Germinal center (tissue), 1 donor: ENCODE measurements at places on chromosomes 7 and 10.

- no peak for DNase-seq
Measured at GRCh38 chr10:5557040-5557721, 32.4 kb downstream of the CALML3 start.

DNA sequence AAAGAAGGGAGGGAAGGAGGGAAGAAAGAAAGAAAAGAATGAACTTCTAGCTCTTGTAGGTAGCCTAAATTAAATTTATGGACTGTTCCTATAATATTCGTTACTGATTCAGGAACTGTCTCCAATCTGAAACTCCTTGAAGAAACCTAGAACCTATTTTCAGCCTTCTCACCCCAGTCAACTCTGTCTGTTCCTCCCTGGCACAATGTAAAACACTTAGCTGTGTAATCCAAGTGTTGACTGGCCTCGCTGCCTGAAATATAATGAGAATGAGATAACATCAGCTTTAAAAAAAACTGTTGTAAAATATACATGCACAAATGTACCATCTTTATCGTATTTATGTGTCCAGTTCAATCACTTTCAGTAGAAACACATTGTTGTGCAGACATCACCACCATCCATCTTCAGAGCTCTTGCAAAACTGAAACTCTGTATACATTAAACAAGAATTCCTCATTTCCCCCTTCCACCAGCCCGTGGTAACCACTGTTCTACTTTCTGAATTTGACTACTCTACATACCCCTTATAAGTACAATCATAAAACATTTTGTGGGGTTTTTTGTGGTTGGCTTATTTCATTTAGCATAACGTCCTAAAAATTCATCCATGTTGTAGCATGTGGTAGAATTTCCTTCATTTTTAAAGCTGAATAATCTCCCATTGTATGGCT is 6.3 kb upstream of the C7orf33 start:
- DNase-seq: no peak

DNA sequence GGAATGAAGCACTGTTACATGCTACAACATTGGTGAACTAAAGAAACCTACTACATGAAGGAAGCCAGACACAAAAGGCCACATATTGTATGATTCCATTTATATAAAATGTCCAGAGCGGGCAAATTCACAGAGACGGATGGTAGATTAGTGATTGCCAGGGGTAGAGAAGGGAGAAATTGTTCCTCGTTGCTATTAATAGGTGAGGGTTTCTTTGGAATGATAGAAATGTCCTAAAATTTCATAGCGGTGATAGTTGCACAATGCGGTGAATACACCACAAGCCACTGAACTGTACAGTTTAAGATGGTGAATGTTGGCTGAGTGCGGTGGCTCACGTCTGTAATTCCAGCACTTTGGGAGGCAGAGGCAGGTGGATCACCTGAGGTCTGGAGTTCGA is 29.0 kb downstream of the DENND2A start:
- no peak for DNase-seq

- no peak for DNase-seq
Measured at GRCh38 chr10:73971636-73972354, 26.1 kb upstream of the VCL start.

GRCh38 chr7:38938001-38938485 is 29.1 kb upstream of the VPS41 start:
- no peak for DNase-seq

GRCh38 chr10:125838802-125839575 is 15.6 kb downstream of the BCCIP start:
- DNase-seq: no peak

GRCh38 chr7:103821092-103821491 is 168.4 kb downstream of the RELN start:
- no peak for DNase-seq

DNA sequence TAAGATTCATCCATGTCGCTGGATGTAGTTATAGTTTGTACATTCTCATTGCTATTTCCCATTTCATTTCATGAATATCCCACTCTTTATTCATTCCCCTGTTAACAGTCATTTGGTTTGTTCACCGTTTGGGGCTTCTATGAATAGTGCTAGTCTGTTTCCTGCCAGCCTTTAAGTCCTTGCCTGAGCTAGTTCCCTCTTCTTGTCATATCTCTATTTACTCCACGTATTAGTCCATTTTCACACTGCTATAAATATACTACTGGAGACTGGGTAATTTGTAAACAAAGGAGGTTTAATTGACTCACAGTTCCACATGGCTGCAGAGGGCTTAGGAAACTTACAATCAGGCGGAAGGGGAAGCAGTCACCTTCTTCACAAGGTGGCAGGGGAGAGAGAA is 56.2 kb downstream of the PLCE1 start:
- no peak for DNase-seq

- no peak for DNase-seq
Measured at GRCh38 chr10:120940299-120940900, 89.2 kb downstream of the WDR11 start.

GRCh38 chr7:27952456-27953285 is 212.7 kb downstream of the TAX1BP1 start:
- DNase-seq: no peak
